ENCODE measurements at places on chromosomes 6 and 20. TPM values are rescaled to one million over a fixed set of nuclear protein-coding genes. Genes with fewer than 3 reads are reported as not detected.

GRCh38 chr20:40778894-40779496, 90.0 kb upstream of the MAFB start:
- no peak overlapping the region for H3K4me3 ChIP-seq
- DNase-seq = no peak
- H3K4me1 ChIP-seq = no peaks in the 10 kb centered on the region
- H3K27me3 ChIP-seq = no peaks in the 10 kb centered on the region
- H3K36me3 ChIP-seq = no peaks in the 10 kb centered on the region

- H3K4me1 ChIP-seq = no peaks in the 10 kb centered on the region
- no peak overlapping the region for H3K4me3 ChIP-seq
- DNase-seq = peak; percentile 19
- H3K36me3 ChIP-seq = no peaks in the 10 kb centered on the region
These were observed 743.8 kb upstream of the FLRT3 start for GRCh38 chr20:15081261-15081660.

DNA sequence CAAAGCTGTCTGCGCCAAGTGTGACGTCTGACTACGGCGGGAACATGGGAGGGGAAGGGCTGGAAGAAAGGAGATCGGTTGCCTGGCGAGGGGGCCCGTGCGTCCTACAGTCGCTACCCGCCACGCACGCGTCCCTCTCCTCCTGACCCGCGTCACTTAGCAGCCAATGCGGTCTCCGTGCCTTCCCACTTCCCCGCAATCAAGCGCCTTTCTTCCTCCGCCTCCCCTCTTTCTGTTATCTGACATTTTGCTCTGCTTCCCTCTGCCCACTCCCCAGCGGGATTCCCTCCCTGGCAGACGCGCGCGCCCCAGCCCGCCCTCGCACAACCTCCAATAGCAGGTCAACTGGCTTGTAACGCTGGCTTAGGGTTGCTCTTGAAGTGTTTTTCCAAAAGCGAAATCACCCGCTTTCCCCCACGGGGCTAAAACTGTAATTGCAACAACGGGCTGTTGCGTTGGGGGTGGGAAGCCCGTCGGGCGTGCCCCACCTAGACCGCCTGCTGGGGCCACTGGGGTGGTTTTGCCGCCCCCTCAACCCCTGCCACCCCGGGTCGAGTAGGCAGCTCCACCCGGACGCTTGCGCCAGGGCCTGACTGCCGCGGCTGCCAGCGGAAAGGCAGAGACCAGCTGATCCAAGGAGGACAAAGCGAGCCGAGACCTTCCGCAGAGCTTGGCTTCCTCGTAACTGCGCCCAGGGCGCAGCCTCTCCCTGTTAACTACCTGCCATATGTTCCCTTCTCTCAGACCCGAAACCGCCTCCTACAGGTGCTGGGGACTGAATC, 6.2 kb upstream of the SOX4 start:
- peak overlapping the region; percentile 86 for H3K4me3 ChIP-seq
- DNase-seq = peak; percentile 67
- H3K36me3 ChIP-seq = no peaks in the 10 kb centered on the region
- H3K27me3 ChIP-seq = no peaks in the 10 kb centered on the region
- peaks cover 6% of the 10 kb centered on the region for H3K4me1 ChIP-seq

DNA sequence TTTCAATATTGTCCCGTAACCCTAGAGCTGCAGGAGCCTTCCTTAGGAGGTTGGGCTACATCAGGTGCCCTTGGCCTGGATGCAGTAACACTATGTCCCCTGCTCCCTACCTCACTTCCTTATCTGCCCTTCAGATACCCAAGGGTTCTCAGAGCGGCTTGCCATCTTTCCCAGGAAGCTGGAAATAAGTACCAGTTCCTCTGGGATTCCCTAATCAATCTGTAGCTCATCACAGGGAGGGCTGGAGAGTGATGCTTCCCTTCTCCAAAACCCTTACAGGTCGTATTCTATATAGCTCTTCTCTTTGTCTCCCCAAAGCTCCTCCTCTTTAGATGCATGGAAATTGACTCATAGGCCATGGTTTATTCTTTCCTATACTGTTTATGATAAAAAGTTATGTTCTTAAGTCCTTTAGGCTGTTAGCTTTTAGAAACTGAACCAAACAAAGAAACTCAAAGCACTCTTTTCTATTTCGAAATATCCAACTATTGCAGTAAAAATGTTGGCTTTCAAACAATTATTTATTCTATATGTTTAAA, 4.2 kb downstream of the MYCT1 start:
- H3K4me3 ChIP-seq = no peak overlapping the region
- no peak for DNase-seq
- no peaks in the 10 kb centered on the region for H3K27me3 ChIP-seq
- no peak overlapping the region for H3K27ac ChIP-seq
- H3K4me1 ChIP-seq = no peaks in the 10 kb centered on the region
- H3K36me3 ChIP-seq = no peaks in the 10 kb centered on the region

DNA sequence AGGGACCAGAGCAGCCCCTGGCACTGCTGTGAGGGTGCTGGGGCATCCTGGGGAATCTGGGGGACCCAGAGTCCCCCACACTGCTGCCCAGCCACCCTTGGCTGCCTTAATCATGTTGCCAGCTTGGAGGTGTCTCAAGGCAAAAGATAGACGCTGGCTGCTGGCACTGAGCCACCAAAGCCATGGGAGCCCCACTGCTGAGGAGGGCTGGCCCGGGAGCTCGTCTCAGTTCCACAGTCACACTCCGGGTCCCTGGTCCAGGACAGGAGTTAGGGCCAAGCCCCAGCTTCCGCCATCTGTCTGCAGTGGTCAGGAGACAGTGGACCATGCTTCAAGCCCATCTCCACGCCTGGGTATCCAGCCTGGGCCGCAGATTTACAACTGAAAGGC, 41.0 kb upstream of the HMGA1 start:
- DNase-seq = no peak
- peak overlapping the region; percentile 59 for H3K4me3 ChIP-seq
- no peaks in the 10 kb centered on the region for H3K36me3 ChIP-seq
- peaks cover 13% of the 10 kb centered on the region for H3K4me1 ChIP-seq
- no peak overlapping the region for H3K27ac ChIP-seq

DNA sequence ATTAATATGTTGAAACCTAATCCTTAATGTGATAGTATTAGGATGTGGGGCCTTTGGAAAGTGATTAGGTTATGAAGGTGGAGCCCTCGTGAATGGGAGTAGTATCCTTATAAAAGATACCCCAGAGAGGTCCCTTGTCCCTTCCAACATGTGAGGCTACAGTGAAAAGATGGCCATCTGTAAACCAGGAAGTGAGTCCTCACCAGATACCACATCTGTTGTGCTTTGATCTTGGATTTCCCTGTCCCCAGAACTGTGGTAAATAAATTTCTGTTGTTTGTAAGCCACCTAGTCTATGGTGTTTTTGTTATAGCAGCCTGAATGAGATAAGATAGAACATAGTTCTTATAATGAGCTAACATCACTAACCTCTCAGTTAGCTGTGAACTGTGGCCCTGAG, 16.6 kb upstream of the CALHM6 start:
- no peak overlapping the region for H3K4me3 ChIP-seq
- H3K36me3 ChIP-seq = no peaks in the 10 kb centered on the region
- H3K4me1 ChIP-seq = no peaks in the 10 kb centered on the region

- no peaks in the 10 kb centered on the region for H3K27me3 ChIP-seq
- H3K4me3 ChIP-seq = no peak overlapping the region
- H3K27ac ChIP-seq = no peak overlapping the region
- no peak for DNase-seq
- H3K36me3 ChIP-seq = no peaks in the 10 kb centered on the region
These were observed 88.5 kb upstream of the FAM8A1 start for GRCh38 chr6:17511580-17511979.

GRCh38 chr20:45934046-45934585, 367 bp upstream of the PCIF1 start:
- H3K36me3 ChIP-seq = peaks cover 21% of the 10 kb centered on the region
- peak overlapping the region; percentile 100 for H3K4me3 ChIP-seq
- DNase-seq = peak; percentile 50
- peaks cover 48% of the 10 kb centered on the region for H3K4me1 ChIP-seq
- no peaks in the 10 kb centered on the region for H3K27me3 ChIP-seq
- peak overlapping the region; percentile 100 for H3K27ac ChIP-seq

- no peaks in the 10 kb centered on the region for H3K27me3 ChIP-seq
- peak overlapping the region; percentile 34 for H3K4me3 ChIP-seq
- H3K27ac ChIP-seq = peak overlapping the region; percentile 95
- peaks cover 100% of the 10 kb centered on the region for H3K4me1 ChIP-seq
- DNase-seq = no peak
These were observed 845 bp downstream of the ZMYND8 start for GRCh38 chr20:47355489-47356219.

DNA sequence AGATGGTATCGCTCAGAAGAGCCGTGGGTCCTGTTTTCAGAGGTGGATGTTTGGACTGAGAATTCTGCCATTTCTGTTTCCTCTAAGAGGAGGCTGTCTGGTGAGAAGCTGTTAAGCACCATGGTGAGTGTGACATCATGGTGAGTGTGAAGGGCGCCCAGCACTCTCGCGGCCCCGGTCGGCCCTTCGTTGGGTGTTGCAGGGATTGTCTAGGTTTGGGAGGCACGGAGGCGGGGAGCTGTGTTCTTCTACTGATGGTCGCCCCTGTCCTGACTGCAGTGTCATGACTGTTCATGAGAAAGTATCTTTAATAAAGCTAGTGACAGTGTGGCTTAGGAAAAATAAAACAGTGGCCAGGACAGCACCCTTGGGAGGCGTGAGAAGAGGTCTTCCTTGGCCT, 70.4 kb downstream of the NOL4L start:
- no peak for DNase-seq
- no peak overlapping the region for H3K27ac ChIP-seq
- peaks cover 14% of the 10 kb centered on the region for H3K4me1 ChIP-seq
- H3K27me3 ChIP-seq = no peaks in the 10 kb centered on the region
- no peaks in the 10 kb centered on the region for H3K36me3 ChIP-seq

GRCh38 chr6:53737746-53738145, 57.1 kb upstream of the LRRC1 start:
- no peaks in the 10 kb centered on the region for H3K4me1 ChIP-seq
- H3K4me3 ChIP-seq = no peak overlapping the region
- no peak for DNase-seq
- no peaks in the 10 kb centered on the region for H3K27me3 ChIP-seq
- no peaks in the 10 kb centered on the region for H3K36me3 ChIP-seq
- no peak overlapping the region for H3K27ac ChIP-seq

GRCh38 chr20:574297-574942, 30.8 kb upstream of the CSNK2A1 start:
- no peak overlapping the region for H3K4me3 ChIP-seq
- peak; percentile 45 for DNase-seq
- no peaks in the 10 kb centered on the region for H3K36me3 ChIP-seq
- peaks cover 10% of the 10 kb centered on the region for H3K4me1 ChIP-seq
- peaks cover 16% of the 10 kb centered on the region for H3K27me3 ChIP-seq
- H3K27ac ChIP-seq = no peak overlapping the region

- DNase-seq = no peak
- H3K27ac ChIP-seq = no peak within 1 kb of the TSS
- H3K4me1 ChIP-seq = no peaks in the 10 kb centered on the region
- H3K36me3 ChIP-seq = no peaks in the 10 kb centered on the region
These were observed at the start of gene DEFB127 for GRCh38 chr20:157154-157553. TSS of gene DEFB127 (plus strand) at chr20:157454. CDS start at chr20:157545, 91 bp downstream.

DNA sequence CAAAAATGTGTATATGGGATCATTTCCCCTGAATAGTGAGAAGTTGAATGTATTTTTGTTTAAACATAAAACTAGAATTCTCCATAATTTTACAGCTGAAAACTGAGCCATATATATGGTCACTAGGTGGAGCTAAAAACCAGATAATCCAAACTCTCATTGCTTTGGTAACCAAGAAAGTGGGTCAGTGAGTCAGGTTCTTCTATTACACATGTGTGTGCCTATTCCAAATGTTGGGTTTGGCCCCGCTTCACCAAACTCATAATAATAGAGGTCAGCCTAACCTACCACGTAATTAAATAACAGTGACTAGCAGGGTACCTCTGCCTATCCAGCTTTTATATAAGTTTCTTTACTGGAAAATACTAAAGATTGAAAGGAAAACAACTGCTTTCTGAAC, 19.3 kb upstream of the RNGTT start:
- H3K36me3 ChIP-seq = no peaks in the 10 kb centered on the region
- no peaks in the 10 kb centered on the region for H3K27me3 ChIP-seq
- peak; percentile 85 for DNase-seq

Gene HLA-DPB1
- not detected for total RNA-seq

Gene RNF39
- total RNA-seq = 0.18 TPM

Gene OXT
- total RNA-seq = not detected
